ENCODE measurements at places on chromosomes 1 and 21.

DNA sequence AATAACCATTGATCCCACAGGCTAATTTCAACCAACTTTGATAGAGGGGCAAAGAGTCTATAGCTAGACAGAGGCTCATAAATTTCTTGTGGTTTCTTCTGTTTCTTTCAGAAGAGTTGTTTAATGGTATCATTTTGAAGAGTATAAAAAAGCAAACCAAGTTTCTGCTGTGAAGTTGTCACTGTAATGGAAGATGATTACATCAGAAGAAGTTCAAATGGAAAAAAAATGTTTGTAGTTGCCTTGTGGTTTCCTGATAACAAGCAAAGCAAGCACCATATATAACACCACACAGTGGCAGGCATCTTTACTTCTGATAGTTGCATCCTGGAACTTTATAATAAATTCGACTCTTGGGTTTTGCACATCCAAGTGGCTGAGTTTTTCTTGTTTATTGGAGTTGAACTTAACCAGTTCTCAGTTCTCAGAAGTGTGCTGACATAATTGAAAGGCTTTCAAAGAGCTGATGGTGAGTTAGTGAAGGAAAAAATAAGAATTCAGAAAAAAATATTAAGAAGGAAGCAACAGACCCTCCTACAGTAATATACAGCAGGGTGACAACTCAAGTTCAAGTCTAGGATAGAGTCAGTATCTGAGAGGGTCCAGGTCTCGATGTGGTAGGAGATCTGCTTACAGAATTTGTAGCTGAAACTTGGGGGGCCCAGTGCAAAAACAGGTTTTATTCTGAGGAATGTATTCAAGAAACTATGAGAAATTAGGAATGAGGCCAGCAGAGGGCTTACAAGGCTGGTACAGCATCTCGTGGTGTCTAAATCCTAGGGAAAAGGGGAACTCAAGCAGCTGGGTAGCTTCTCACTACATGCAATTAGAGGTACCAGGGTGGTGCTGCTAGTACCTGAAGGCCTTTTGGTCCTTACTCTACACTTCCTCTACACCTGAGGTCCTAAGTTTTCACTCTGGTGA is 123.5 kb downstream of the CRB1 start:
- DNase-seq = no peak

DNA sequence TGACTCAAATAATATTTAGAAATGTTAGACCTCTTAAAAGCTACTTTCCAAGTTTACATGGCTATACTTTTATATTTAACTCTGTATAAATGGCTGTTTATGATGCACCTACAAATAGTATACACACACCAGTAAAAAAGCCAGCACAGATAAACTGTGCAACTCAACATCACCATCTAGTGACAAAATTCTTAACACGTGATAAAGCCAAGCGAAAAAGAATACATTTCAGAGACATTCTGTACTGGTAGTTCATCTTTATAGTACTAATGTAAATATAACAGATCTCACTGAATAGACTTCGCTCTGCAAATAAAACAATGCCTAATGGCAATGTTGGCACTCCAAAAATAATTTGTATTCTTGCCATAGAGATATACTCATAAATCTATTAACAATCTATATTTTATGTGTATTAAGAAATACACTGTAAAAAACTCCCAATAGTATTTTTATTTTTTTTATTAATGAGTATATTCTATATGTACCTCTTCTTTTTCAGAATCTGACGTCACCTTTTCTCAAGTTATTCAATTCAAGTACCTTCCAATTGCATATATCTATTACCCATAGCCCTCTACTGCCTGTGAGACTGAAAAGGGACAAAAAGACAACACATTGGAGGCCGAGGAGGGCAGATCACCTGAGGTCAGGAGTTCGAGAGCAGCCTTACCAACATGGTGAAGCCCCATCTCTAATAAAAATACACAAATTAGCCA is 100.2 kb downstream of the DPYD start:
- peak; percentile 5 for DNase-seq

- no peak for DNase-seq
Measured at GRCh38 chr1:203081465-203082230, 4.2 kb downstream of the MYOG start.

- no peak for DNase-seq
Measured at GRCh38 chr1:74504933-74505512, 7.4 kb downstream of the LRRC53 start.

DNA sequence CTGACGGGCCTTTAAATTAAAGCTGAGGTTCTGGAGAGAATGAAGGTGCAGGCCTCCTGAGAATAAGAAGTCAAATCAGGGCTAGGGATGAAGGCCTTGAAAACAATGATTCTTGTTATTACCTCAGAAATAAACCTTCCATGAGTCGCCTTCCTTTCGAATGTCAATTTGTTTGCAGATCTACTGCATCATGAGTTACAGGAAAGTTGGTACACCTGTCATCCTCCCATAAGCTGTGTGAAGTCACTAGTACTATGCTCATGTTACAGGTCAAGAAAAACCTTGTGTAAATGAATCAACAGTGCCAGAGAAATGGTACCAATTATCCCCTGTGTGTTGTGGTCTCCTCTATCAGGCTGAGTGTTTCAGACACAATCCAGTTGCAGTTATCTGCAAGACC is 281.2 kb upstream of the PLXNA2 start:
- no peak for DNase-seq

DNA sequence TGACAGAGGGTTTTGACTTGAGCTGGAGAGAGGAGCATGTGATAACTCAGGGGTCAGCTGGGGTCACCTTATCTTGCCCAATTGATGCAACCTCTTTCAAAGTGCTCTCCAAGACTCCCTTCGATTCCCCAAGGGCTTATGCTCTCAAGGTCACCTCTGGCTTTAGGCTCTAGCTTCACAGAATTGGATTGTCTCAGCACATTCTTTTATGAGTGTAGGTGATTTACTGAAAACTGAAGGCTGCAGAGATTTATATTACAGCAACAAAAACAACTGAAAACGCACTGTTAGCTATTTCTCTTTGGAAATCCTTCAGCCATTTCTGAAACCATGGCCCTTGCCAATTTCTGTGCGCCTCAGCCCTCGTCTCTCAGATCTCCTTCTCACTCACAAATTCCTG is 34.5 kb upstream of the MAP1LC3C start:
- DNase-seq = no peak

- no peak for DNase-seq
Measured at GRCh38 chr21:44969066-44969670, 29.3 kb downstream of the SLX9 start.

- no peak for DNase-seq
Measured at GRCh38 chr1:99758073-99758511, 8.3 kb downstream of the FRRS1 start.

- DNase-seq = no peak
Measured at GRCh38 chr1:44035726-44036408, 4.6 kb upstream of the SLC6A9 start.

DNA sequence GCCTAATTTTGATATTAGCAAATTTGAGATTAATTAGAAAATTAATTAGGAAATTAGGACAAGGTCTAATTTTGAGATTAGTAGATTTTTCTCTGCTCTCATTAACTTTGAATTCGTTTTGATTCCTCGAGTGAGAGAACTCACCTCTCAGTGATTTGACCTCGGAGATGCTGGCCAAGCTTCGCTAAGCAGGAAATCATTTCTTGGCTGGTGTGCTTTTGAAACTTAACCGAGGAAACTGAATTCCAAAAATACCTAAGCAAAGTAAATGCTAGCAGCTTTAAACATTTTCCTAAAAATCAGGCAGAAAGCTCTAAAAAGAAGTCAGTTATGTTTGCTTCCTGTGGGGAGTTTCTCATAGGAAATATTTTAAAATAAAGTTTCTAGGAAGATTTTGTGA is 34.9 kb downstream of the CDC14A start:
- no peak for DNase-seq

DNA sequence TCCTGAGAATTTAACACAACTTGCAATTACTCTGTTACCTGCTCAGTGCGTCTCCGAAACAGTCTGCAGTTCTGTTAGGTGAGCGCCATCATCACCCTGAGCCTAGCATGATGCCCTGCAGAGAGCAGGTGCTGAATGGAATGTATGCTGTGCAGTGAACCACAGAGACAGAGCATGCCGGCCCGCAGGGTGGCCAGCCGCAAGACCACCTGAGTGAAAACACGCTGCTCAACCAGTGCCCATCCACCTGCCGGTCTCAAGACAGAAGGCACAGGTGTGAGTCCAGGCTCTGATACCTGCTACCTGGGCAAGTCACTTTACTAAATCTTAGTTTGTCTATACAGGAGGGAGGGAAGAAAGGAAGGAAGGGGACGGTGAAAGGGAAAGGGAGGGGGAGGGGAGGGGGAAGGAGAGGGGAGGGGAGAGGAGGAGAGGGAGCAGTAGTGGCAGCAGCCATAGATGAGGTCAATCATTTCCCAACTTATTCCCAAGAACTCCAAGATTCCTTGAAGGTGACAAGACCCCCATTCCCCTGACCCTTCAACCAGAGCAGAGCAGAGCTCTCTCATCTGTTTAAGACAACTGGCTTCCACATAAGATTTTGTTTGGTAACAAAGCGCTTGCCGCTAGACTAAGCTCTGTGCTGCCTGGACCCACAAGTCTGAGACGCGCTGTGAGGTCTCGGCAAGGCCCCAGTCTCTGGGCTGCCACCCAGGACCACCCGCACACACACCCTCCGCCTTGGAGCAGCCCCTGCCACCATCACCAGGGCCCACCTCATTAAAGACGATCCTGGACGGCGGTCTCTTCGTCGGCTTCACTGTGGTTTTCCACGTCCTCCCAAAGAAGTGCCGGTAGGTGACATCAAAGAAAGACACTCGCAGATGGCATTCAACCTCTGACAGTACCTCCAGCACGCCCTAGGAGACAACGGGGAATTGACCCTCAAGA is 14.5 kb downstream of the NPHP4 start:
- no peak for DNase-seq

DNA sequence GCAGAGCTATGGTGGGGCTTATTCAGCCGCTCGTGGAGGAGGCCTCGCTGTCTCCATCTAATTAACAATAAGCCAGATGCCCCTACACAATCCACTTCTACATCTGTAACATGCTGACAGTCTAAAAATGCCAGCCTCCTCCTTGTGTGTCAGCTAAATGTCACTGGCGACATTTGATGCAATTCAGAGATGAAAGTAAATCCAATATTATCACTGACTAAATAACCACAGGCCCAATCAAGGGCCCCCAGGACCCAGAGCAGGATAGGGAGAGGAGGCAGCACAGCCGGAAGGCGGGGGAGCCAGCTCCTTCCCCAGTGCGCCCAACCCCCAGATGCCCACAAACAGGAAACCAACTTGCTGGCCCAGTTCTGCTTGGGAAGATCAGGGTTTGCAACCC is 76.6 kb downstream of the DMRTA2 start:
- no peak for DNase-seq

DNA sequence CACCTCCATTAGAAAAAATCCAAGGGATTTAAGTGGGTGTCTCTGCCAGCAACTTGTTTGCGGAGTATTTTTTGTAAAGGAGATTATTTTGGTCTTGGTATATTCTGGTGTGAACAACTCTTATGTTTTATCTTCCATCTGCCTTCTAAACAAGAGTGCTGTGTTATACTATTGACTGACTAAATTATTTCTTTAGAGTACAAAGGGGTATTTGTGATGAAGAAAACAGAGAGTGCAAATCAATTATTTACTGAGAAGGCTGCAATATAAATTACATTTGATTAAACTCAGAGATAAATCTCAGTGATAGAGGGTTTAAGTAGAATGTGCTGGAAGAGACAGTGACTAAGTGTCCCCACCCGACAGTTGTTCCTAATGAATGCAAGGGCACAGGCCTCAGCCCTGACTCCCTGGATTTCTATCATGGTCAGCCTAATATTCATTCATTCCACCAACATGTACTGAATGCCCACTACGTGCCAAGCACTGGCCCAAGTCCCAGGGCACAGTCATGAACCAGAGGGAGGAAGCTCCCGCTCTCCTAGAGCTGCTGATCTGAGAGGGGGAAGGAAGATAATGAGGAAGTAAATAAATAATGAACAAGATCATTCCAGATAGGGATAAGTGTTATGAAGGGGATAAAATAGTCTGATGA is 196.9 kb upstream of the C8B start:
- no peak for DNase-seq

GRCh38 chr1:241823925-241824324 is 24.1 kb upstream of the EXO1 start:
- DNase-seq = no peak

GRCh38 chr1:114075546-114076242 is 78.0 kb downstream of the SYT6 start:
- DNase-seq = no peak

DNA sequence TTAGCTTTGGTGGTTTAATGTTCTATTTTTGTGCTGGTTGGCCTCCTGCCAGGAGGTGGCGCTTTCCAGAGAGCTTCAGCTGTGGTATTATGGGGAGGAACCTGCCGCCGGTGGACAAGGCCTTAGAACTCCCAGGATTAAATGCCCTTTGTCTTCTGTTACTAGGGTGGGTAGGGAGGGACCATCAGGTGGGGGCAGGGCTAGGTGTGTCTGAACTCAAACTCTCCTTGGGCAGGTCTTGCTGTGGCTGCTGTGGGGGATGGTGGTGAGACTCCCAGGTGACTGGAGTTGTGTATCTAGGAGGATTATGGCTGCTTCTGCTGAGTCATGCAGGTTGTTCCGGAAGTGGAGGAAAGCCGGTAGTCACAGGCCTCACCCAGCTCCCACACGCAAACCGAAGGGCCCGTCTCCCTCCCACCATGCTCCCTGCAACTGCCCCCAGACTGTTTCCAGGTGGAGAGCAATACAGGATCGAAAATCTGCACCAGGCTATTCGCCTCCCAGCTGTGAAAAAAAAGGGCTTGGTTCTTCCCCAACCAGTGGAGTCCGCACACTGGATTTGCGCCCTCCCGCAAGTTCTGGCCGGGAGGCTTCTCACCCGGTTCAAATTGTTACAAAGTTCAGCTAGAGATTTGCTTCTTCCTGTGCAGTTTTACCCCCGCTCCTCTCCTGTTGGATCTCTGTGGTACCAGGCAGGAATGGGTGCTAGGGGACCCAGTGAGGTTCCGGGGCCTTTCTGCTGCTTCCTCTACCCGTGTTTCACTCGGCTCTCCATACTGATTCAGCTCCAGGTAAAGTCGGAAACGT is 220.5 kb downstream of the CENPF start:
- DNase-seq = no peak
